ENCODE measurements at places on chromosomes 3 and 15.

DNA sequence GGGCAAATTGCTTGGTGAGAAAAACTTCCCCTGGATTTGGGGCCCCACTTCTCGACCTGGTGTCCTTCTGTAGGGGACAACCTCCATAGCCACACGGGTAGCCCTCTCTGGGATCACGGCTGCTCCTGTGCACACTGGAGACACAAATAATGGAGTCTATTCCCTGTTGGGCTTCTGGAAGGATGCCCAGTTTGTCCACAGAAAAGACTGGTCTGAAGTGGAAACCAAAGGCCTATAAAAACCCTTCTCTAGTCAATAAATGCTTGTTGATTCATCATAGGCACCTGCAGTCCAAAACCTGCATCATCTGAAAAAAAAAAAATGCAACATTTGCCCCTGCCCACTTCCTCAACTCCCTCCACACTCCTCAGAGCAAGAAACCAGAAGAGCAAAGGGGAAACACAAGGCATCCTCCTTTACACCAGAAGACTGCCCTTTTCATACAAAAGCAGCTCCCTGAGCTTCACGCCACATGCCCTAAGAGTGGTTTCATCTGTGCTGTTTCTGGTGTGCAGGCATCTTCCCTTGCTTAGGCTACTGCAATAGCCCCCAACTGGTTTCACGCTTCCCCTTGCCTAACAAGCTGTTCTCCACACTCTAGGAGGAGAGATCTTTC, 36.3 kb downstream of the SRGAP3 start:
- DNase-seq, result no peak

GRCh38 chr15:88841236-88841635, 38.0 kb downstream of the ACAN start:
- no peak for DNase-seq

- DNase-seq, result no peak
Observed at GRCh38 chr15:74257105-74257504, 21.0 kb downstream of the CCDC33 start.

DNA sequence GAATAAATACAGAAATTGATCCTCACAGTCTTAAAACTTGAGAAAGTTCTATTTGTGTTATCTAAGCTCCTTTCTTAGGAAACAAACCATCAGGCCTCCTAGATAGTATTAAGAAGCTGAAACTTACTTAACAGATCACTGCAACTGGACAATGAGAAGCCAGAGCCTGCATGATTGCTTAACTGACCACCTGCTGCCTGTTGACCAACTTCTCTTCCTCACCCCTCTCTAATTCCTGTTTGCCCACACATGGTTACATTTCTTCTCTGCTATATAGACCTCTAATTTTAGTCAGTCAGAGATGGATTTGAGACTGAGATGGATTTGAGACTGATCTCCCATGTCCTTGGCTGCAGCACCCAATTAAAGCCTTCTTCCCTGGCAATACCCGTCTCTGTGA, 13.5 kb downstream of the CCPG1 start:
- DNase-seq, result no peak

DNA sequence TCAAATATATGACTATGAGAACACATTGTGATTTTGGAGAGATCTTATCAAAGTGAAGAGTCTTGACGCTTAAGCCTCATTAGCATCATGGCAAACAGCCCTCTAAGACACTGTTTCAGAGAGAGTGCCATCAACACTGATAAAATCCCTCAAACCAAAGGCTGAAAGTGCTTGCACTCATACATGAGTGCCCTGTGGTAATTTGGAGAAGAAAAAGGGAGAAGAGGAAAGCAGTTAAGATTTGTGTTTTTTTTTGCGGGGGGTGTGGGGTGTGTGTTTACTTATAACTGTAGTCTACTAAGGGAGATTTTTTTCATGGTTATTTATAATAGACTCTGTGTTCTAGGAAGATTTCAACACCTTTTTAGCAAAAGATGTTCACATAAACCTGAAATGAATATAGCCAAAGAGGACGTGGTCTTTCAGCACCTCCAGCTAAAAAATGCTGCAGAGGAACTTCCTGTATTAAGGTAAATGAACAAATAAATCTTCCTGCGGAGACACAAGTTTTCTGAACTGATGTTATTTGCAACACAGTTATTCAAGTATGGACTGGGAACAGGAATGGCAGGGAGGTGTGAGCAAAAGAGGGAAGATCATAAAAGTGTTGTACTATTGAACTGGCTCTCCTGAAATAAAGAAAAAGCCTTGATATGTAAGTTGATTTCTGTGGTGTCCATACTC, 81.9 kb upstream of the TGFBR2 start:
- DNase-seq, result no peak

DNA sequence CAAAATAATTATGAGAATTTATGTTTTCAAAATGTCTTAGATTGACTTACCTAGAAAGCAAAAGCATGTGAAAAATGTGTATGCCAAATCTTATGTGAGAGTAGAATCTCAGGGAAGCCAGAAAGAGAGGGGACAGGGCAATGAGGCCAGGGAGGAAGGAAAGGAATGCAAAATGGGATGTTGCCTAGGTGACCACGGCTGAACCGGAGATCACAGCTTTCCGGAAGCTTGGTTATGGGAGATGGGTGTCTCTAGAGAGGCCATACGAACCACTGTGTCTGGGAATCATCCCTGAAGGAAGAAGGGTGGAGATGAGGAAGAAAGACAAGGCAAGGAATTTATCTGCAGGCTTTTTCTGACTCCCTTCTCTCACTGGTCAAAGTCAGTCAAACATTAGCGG, 76.0 kb downstream of the SUCLG2 start:
- no peak for DNase-seq

DNA sequence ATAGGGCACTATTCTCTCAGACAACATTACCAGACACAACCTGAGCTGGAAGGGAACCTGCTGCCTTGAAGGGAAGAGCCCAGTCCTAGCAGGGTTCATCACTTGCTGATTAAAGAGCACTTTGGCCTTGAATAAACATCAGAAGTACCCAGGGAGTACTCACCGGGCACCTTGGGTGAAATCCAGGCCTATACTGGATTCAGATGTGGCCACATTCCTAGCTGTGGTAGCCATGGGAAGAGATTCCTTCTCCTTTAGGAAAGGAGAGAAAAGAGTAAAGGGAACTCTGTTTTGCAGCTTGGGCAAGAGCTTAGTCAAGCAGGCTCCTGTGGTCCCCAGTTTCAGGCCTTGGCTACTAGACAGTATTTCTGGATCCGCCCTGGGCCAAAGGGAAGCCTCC, 195.0 kb downstream of the SPATA16 start:
- no peak for DNase-seq

DNA sequence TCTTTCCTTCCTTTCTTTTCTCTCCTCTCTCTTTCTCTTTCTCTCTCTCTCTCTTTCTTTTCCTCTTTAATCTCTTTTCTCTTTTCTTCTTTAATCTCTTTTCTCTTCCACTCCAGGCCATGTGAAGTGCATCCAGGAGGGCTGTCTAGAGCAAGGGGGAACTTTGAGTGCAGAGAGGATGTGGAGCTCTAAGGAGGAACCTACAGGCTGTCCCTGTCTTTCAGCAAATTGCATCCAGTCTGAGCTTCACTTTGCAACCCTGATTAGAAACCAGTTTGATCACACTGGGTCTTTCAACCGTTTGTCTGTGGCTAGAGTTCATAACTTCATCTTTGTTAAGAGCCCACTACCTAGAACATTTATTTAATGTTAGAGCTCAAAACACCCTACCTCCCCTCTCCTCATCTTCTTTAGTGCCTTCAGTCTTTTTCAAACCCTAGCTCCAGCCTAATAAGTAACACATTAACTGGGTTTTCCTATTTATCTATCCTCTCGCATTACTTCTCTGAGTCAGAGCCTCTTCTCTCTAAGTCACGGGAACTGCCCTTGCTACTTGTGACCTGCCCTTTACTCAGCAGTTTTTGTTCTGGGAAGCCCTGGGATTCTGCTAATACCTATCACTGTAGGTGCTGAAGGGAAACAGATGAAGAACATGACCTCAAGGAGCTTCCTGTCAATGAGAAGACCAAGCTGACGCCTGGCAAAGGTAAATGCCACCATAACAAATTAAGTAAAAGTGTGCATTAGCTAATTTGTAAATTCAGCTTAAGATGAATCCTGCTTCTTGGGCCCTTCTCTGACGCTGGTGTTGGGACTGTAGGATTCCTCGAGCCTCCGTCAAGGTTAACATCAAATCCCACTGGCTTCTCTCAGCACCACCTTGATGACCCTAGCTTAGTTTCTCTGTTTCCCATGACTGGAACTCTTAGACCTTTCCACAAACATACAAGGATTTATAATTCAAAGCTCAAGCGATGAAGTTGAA, at the start of gene GCNT3:
Gene GCNT3, plus strand, starts transcription at position 508 of the 985 bp plus-strand sequence. CDS start 6,456 bp downstream, outside the sequence.
- DNase-seq, result no peak

DNA sequence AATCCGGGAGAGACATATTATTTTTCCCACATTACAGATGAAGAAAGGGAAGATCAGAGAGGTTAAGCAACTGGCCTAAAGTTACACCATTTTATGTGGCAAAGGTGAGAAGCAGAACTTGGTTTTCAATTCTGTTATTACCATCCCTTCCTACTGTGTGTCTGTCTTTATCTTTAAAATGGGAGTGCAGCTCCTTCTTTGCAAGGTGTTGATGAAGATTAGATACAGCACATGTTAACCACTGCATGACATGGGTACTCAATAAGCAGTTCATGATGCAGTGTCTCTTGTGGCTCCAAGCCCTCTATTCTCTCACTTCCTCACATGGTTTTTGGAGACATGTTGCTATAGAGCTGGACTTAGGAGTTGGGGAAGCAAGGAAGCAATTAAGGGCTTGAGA, 23.1 kb upstream of the TBC1D21 start:
- DNase-seq, result no peak

DNA sequence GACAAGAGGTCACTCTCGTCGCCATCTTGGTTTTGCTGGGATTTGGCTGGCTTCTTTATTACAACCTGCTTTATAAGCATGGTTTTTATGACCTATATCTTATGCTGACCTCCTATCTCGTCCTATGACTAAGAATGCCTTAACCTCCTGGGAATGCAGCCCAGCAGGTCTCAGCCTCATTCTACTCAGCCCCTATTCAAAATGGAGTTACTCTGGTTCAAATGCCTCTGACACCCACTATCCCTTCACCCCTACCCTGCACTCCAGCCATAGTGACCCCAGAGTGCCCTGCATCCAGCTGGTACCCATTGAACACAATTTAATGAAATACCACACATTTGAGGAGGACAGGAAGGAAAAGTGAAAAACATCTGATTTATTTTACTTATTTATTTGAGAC, 23.4 kb downstream of the METTL6 start:
- DNase-seq, result no peak

- DNase-seq, result no peak
Observed at GRCh38 chr3:3589715-3590130, 209.5 kb upstream of the LRRN1 start.

DNA sequence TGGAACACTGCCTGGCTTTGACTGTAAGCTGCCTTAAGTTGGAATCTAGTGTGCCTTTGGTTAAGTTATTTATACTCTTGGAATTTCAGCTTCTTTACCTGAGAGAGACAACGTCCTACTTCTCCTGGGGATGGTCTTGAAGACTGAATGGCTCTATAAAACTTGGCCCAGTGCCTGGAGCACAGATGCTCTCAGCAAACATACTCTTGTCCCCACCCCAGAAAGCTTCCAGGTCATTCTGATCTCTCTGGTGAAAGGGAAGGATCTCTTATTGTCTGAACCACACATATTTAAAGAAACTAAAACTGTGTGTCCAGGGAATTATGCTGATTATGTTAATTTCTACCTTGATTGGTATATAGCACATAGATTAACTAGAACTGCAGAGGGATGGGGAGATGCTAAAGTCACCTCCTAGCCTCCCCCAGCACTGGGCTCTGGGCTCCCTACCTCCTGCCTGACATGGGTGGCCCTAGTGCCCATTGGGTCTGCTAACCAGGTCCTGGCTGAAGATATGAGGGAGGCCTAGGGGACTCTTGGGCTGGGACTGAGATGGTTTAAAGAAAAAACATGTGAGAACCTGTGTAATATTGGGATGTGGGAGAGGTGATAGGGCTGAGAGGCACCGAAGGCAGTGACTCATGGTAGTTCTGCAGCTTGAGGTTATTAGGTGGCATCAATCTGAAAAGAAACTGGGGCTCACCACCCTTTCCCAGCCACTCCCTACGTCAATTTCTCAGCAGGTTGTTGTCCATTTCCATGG, 171.0 kb downstream of the RPLP1 start:
- no peak for DNase-seq

GRCh38 chr3:119368298-119368697, 74.1 kb downstream of the ARHGAP31 start:
- DNase-seq, result no peak

GRCh38 chr3:134104031-134104430, 74.3 kb upstream of the SLCO2A1 start:
- no peak for DNase-seq

- no peak for DNase-seq
Observed at GRCh38 chr15:61634837-61635236, 405.7 kb upstream of the RORA start.

GRCh38 chr15:48992545-48992944, 28.8 kb upstream of the SHC4 start:
- DNase-seq, result no peak

DNA sequence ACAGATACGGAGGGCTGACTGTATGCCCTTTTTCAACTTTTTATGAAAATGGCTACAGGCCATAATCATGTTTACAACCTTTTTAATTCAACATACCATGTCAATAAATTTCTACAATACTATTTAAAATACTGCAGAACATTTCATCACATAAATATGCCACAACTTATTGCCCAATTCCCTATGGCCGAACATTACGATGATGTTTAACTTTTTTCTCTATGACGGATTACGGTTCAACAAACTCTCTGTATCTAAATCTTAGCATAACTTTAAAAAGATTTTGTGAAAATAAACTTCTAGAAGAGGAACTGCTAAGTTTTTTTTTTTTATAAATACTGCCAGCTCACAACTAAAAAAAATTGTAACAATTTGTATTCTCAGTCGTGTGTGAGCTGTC, 220.4 kb downstream of the OSBPL10 start:
- DNase-seq, result no peak

GRCh38 chr3:67018105-67018788, 20.1 kb downstream of the KBTBD8 start:
- no peak for DNase-seq

- DNase-seq, result no peak
Observed at GRCh38 chr3:123755501-123755900, 128.6 kb downstream of the MYLK start.

- no peak for DNase-seq
Observed at GRCh38 chr3:87856126-87856525, 202.7 kb downstream of the CGGBP1 start.

- DNase-seq, result no peak
Observed at GRCh38 chr3:122961146-122961545, 66.4 kb downstream of the SEMA5B start.

GRCh38 chr3:25257026-25257425, 171.0 kb upstream of the RARB start:
- DNase-seq, result no peak

DNA sequence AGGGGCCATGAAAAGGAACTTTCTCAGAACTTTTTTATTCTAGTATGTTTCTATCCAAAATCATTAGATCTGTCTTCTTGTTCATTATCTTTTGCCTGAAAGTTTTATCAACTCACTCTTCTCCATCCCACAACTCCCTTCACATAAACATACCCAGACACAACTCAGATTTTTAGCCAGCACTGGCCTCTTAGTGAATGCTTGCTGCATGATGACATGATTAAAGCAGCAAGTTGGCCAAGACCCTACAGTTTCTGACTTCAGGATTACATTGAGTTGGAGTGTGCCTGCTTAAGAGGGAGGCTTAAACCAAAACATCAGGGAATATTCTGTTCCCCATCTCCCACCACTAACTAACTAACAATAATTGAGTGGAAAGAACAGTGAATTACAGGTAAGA, 38.1 kb downstream of the PLSCR2 start:
- no peak for DNase-seq

GRCh38 chr3:112464264-112464663, 35.0 kb downstream of the BTLA start:
- no peak for DNase-seq

Data from activated T-helper 1 cell treated with Interleukin-2 at 50 U/mL for 16 hours (primary cell).